ENCODE measurements at places on chromosomes 2 and 18.

GRCh38 chr2:607709-608108 is 69.5 kb downstream of the TMEM18 start:
- no peak overlapping the region for H3K4me3 ChIP-seq
- no peak overlapping the region for H3K27ac ChIP-seq
- H3K27me3 ChIP-seq, result no peaks in the 10 kb centered on the region

DNA sequence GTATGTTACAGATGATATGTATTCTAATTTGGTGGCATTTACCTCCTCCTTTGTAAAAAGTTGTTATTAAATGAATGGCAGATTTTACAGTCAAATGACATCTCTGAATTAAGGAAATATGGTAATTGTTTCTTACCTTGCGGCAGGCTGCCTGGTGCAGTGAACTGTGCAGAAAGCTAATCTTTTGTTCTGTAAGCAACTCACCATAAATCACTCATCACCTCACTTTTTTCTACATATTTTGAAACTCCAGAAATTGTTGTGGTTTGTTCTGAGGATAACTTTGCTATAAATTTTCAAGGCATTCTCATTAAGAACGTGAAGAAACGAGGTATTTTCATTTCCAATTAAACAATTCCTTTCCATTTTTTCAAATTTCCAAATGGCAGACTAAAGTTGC is 52.7 kb downstream of the ST6GAL2 start:
- H3K27ac ChIP-seq, result no peak overlapping the region
- H3K4me1 ChIP-seq, result no peaks in the 10 kb centered on the region
- no peaks in the 10 kb centered on the region for H3K27me3 ChIP-seq

DNA sequence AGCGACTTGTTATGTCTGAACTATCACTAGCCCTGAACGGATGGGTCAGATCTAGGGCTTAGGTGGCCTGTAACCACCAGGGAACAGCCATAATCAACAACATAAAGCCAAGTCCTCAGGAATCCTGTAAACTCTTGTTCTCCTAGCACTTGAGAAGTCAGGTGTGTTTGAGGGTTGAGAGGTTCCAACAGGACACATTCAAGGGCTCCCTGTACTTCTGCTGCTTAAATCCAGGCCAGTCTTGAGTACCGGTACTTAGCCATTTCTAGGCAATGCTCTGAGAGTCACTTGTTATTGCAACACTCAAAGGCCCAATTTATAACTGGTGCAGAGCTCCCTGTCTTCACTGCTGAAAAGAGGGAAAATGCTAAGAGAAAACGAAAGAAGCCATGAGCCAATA is 21.6 kb upstream of the SLC40A1 start:
- no peaks in the 10 kb centered on the region for H3K4me1 ChIP-seq
- DNase-seq, result no peak
- no peak overlapping the region for H3K4me3 ChIP-seq
- no peak overlapping the region for H3K27ac ChIP-seq
- H3K36me3 ChIP-seq, result no peaks in the 10 kb centered on the region

- no peak overlapping the region for H3K4me3 ChIP-seq
- no peak overlapping the region for H3K27ac ChIP-seq
- DNase-seq, result no peak
- H3K4me1 ChIP-seq, result peaks cover 3% of the 10 kb centered on the region
These were observed 129.8 kb downstream of the CTIF start for GRCh38 chr18:48668466-48669179.

DNA sequence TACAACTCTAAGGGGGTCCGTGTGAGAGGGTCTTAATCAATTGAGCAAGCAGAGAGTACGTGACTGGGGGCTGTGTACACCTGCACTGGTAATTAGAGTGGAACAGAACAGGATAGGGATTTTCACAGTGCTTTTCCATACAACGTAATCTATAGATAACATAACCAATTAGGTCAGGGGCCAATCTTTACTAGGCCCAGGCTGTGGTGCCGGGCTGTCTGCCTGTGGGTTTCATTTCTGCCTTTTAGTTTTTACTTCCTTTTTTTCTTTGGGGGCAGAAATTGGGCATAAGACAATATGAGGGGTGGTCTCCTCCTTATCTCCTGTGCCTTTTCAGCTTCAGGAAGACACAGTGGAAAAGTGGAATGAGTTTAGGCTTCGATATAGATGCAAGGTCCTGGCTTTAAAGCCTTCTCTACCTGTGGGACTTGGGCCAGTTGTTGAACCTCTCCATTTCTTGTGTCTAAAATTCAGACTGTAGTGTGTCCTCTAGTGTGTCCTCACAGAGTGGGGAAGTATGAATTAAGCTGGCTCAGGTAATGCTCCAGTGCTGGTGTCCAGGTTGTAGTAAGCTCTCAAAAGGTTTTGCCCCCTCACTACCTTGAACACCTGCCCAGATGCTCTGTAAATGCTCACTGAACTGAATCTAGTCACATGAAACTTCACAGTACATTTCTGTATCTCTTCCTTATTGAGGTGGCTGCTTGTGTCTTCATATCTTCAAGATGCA is 422.8 kb downstream of the SETBP1 start:
- peak overlapping the region; percentile 44 for H3K4me3 ChIP-seq
- H3K4me1 ChIP-seq, result peaks cover 49% of the 10 kb centered on the region
- no peaks in the 10 kb centered on the region for H3K27me3 ChIP-seq
- no peaks in the 10 kb centered on the region for H3K36me3 ChIP-seq
- peak; percentile 46 for DNase-seq
- H3K27ac ChIP-seq, result no peak overlapping the region

- no peak for DNase-seq
- peak overlapping the region; percentile 51 for H3K4me3 ChIP-seq
- peaks cover 50% of the 10 kb centered on the region for H3K4me1 ChIP-seq
- H3K27me3 ChIP-seq, result no peaks in the 10 kb centered on the region
- peak overlapping the region; percentile 95 for H3K27ac ChIP-seq
These were observed 151.7 kb upstream of the ITGA4 start for GRCh38 chr2:181305301-181306123.
